NCI-H1436 treated with DMSO at 0.1 percent for 48 hours (cell line): ENCODE measurements at places on chromosomes 11 and 22.

- no peak for DNase-seq
These were observed 11.6 kb downstream of the CCDC81 start for GRCh38 chr11:86386283-86386682.

GRCh38 chr22:25404928-25405816 lies 159.3 kb upstream of the GRK3 start:
- DNase-seq, result no peak

DNA sequence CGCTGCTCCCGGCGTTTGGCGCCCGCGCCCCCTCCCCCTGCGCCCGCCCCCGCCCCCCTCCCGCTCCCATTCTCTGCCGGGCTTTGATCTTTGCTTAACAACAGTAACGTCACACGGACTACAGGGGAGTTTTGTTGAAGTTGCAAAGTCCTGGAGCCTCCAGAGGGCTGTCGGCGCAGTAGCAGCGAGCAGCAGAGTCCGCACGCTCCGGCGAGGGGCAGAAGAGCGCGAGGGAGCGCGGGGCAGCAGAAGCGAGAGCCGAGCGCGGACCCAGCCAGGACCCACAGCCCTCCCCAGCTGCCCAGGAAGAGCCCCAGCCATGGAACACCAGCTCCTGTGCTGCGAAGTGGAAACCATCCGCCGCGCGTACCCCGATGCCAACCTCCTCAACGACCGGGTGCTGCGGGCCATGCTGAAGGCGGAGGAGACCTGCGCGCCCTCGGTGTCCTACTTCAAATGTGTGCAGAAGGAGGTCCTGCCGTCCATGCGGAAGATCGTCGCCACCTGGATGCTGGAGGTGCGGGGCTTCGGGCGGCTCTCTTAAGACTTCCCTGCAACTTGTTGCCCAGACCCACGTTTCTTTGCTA lies at the start of gene CCND1:
Gene CCND1 (plus strand): TSS at position 162 of the 587 bp plus-strand sequence. CDS start 158 bp downstream, at position 320.
- DNase-seq, result no peak

DNA sequence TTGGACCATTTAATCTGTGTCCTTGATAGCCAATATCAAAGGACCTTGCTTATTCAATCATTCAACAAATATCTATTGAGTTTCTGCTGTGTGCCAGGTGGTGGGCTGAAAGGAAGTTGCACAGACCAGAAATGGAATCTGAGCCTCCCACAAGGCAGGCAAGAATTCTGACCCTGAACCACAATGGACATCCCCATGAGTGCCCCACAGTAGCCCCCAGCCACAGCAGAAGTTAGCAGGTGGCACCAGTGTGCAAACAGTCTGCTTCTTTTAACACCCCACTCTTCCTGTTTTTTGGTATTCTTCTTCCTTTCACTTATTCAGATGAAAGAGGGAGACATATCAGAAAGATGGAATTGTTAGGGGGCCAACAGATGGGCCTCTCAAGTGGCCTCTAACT lies 12.2 kb upstream of the SERPING1 start:
- no peak for DNase-seq

DNA sequence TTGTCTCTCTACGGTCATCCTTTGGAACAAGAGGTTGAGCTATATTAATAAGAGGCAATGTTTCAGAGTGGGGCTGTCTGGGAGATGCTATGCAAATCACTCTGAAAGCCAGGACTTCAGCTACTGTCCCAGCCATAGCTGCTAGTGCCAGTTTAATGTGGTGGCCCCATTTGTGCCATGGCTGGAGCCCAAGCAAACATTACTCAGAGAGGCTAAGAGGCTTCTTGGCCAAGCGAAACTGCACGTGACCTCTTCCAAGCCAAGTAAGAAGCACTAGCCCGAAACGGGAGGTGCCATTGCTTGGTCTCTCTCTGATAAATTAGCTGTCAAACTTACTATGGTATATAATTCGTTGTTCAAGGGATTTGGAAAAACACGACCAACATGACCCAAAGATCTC lies 50.4 kb upstream of the TBCEL start:
- DNase-seq, result no peak

- DNase-seq, result no peak
These were observed 3.7 kb downstream of the TMEM123 start for GRCh38 chr11:102448869-102449224.

GRCh38 chr11:44789496-44789895 lies 62.7 kb downstream of the TSPAN18 start:
- DNase-seq, result no peak
